Stimulated activated CD4-positive, alpha-beta T cell treated with anti-CD3 and anti-CD28 coated beads, Interleukin-12 subunit alpha, Interleukin-12 subunit beta, amount 100 ng/mL, for 24 hours (primary cell): ENCODE measurements at places on chromosomes 16 and 17.

DNA sequence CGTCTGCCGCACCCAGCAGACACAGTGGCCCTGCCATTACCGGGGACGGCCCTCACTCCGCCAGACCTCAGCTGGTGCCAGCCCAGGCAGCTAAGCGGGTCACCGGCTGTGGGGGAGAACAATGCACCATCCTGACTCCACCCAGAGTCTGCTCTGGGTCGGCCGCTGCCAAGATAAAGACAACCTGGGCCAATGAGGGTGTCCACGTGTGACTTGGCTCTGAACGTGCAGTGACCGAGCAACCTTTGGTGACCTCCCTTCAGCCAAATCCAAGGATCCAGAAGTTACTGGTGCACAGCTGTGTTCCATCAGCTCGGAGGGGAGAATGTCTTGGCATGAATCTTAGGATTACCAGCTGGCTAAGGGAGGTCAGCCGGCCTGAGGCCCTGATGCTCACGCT lies 155.9 kb downstream of the NTN1 start:
- DNase-seq, result no peak

- no peak for DNase-seq
Measured at GRCh38 chr16:30893417-30893743, 497 bp downstream of the BCL7C start.

DNA sequence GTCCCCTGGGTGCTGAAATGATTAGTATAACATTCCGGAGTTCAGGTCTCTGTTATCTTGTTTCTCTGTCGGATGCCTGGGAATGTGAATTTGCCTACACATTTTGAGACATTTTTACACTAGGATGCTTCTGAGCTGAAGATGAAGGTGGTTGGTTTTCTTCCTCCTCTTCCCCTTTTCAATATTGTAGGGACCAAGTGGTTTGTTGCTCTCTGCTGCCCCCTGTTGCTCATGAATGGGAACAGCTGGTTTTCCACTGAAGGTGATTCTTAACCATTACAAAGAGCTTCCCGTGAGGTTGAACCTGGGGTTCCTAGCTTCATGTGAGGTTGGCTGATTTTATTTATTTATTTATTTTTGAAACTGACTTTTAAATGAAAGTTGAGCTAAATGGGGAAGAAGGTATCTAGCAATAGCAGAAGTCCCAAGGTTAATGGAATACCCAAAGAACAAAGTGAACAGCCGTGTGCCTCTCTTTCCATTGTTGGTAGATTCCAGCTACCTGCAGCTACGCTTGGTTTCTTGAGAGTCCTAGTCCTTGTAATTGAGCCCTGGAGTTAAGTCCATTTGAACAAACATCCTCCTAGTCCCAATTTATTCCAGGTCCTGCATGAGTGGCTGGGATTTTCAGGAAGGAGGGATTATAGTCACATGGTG lies 983.9 kb upstream of the EEF2KMT start:
- peak; percentile 2 for DNase-seq

DNA sequence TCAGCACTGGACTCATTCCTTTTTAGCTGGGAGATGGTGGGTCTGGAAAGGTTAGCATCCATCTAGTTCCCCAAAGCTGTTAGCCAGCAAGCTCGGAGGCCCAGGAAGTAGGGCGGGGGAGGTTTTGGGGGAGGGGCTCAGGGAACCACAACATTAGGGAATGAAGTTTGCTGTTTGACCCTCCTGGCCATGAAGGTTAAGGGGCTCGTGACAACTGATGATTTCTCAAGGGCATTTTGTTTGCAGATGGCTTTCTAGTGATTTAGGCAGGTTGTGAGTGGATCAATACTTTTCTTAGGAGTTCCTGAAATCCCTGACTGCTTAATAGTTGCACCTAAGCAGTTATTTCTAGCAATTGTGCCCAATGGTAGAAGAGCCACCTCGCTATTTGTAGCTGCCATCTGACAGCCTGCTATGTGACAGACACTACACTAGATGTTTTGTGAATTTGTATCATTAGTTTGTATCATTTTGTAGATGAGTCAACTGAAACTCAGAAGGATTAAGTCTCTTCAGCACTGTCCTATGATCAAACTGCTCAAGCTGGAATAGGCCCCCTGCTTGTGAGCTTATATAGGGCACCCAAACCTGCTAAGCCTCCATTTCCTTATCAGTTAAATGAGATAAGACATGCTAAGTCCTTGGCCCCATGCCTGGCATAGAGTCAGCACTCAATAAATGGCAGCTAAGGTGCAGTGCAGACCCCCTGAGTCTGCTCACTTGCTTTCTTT lies 146.4 kb downstream of the IRX3 start:
- DNase-seq, result no peak

DNA sequence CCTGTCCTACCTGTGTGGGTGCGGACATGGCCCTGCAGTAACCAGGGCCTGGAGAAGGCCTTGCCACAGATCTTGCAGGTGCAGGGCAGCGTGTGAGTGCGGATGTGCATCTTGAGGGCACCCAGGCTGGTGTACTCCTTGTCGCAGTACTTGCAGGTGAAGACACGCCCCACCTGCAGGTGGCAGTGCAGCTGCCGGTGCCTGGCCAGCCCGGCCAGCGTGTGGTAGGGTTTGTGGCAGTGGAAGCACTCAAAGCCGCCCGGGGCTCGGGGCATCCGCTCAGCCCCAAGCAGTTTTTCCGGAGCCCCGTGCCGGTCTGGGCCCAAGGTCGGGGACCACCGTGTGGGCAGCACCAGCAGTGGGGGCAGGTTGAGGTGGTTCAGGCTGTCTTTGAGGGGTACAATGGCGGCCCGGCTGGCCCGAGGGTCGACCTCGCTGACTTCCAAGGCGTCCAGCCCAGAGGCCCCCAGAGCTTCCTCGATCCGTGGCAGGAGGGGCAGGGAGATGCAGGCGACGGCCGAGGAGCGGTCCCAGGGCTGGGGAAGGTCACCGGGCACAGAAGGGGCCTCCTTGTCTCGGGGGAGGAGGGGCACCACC lies 5.1 kb downstream of the SNAI3 start:
- no peak for DNase-seq

DNA sequence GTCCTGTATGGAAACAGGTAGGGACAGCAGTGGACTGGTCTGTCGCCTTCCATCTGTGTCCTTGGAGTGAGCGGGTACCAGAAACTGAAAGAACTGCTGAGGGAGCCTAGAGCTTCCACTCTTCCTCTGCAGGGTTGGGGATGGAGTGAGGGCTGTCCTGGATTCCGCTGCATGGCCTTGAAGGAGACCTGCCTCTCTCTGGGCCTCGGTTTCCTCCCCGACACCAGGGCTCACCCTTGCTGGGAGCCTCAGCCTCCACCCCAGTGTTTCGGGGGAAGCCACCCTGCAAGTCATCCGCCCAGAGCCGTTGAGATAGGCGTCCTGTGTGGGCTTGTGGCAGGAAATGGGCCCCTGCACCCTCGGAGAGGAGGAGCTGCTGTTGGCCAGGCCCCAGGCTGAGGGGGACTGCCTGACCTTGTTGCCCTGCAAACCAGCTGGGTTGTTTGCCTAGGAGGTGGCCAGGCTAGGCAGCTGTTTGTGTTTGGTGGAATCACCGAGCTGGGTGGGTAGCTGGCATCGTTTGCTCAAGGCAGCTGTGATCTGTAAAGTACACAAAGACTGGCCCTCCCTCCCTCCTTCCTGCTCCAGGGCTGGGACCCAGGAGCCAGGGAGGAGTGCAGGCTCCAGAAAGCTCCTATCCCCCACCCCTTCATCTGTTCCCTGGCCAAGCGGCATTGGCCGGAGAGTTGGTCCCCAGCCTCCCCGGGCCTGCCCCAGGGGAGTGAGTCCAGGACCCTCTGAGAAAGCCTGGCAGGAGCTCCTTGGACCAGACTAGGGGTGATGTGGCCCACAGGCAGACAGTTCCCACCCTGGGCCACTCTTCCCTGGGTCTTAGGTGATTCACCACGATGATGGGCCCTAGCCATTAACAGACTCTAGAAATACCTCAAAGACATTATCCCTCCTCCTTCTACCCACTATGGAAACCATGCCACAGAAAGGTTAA lies 1.3 kb downstream of the RAB37 start:
- peak; percentile 64 for DNase-seq

- peak; percentile 59 for DNase-seq
Measured at GRCh38 chr17:81393684-81394376, 1.4 kb upstream of the BAHCC1 start.

- no peak for DNase-seq
Measured at GRCh38 chr17:14749269-14749668, 448.4 kb downstream of the HS3ST3B1 start.

DNA sequence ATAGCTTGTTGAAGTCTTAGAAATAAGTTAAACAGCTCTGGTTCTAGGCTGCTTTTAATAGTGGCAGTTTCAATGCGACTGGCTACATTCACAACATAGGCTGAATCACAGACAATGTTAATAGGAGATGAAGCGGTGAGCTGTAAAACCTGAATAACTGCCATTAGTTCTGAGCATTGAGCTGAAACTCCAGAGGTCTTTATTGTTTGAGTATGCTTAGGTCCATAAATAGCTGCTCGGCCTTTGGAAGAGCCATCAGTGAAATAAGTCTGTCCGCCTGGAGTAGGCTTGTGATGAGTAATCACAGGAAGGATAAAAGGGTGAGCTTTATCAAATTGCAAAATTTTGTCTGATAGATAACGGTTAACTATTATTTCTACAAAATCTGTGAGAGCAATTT lies 9.4 kb upstream of the ZNF689 start:
- no peak for DNase-seq

- no peak for DNase-seq
Measured at GRCh38 chr17:38598536-38598935, 7.2 kb downstream of the SRCIN1 start.

DNA sequence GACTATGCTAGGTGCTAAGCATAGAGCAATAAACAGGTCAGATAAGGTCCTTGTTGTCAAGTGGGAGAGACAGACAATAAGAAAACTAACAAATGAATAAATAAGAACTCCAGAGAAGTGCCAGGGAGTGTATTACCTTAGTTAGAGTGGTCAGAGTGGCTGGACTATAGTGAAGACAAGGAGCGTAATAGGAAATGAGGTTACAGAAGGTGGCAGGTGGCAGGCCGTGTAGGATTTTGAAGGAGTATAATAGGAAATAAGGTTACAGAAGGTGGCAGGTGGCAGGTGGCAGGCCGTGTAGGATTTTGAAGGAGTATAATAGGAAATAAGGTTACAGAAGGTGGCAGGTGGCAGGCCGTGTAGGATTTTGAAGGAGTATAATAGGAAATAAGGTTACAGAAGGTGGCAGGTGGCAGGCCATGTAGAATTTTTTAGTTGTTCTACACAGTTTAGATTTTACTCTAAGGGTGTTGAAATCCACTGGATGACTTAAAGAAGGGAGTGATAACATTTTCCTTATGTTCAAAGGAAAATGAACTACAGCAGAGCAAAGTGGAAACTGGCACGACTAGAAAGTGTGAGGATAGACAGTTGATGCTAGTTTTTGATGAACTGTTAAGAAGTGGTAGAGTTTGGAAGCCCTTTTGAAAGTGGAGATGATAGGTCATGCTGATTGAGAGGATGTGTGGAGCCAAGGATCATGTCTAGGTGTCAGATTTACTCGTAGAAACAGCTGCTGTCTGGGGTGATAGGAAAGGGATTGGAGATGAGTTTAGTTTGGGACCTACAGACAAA lies 3.6 kb upstream of the KRTAP3-1 start:
- no peak for DNase-seq

- DNase-seq, result no peak
Measured at GRCh38 chr17:76924345-76925342, 56.4 kb downstream of the MGAT5B start.
